MG63 (cell line): ENCODE measurements at places on chromosomes 13 and 19. TPM values are rescaled to one million over a fixed set of nuclear protein-coding genes. Genes with fewer than 3 reads are reported as not detected.

DNA sequence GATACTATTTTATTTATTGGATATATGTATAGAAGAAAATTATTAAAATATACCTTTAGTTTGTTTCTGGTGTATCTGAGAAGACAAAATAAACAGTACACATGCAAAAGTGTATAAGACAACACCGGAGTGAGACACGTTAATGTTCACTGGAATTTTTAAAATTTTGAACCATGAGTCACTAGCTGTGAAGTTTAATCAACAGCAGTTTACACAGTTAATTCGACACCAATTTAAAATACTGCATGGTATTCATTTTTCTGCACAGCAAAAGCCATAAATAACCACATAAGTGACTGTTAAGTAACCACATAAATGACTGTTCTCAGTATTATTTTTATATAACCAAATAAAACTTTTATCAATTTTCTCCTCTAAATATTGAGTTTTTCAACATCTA, 418.7 kb upstream of the NBEA start:
- no peak for DNase-seq

DNA sequence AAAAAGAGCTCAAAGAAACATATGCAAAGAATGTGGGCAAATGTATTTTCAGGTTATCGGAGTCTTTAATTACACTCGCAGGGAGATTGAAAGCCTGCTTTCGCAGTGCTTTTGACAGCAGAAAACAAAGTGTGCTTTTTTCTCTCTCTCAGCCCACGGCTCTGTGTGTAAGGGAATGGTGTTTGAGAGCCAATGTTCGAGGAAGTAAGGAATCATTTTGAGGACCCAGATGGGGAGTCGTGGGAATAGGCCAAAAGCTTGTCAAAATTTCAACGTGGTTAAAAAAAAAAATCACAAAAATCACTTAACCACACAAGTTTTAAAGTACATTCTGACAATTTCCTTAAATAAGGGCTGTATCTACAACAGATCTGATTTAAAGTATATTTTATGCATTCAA, 197.1 kb upstream of the IRS2 start:
- no peak for DNase-seq

- no peak for DNase-seq
Observed at GRCh38 chr13:79811170-79811569, 330.2 kb downstream of the NDFIP2 start.

The IQCN gene
- 0.03 and 0.05 TPM in 2 replicates for total RNA-seq

The KCTD15 gene
- total RNA-seq = 72.5 and 81.7 TPM in 2 replicates

The ZSCAN1 gene
- total RNA-seq = not detected in 2 replicates

The PLPPR2 gene
- 3.9 and 12.3 TPM in 2 replicates for total RNA-seq
